Mesenteric fat pad (tissue), 1 donor: ENCODE measurements at places on chromosomes 12 and 14.

- no peak for DNase-seq
These were observed 5.4 kb downstream of the FOS start for GRCh38 chr14:75283833-75284563.

- DNase-seq: no peak
These were observed 80.6 kb downstream of the PIWIL1 start for GRCh38 chr12:130418251-130418650.

DNA sequence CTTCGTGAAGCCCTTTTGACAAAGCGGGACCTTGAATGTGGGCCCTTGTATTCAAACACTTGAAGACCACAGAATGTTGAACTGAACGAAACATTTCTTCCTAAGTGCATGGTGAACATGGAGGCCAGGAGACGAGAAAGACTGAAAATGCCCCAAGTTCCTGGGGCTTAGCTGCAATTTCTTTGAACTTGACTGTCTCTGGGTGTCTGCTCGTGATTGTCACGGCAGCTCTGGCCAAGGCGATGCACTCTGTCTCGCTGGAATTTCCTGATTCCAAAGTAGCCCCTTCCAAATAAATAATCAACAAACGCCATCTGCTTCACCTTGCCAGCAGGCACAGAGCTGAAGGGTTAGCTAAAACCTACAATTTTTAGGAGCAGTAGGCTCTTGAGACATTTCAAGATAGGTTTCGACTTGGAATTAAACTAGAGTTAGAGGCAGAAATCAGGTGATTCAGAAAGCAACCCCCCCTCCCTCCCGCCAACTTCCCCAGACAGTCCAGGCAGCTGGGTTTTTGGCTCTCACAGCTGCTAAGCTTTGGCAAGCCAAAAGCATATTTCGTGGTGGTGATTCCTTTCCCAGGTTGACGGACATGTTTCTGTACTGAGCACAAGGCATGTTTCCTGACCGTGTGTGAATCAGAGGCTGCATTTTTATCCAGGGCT, 13.5 kb upstream of the IRF2BPL start:
- no peak for DNase-seq

GRCh38 chr12:108689314-108690190, 41.8 kb downstream of the CORO1C start:
- DNase-seq: no peak

GRCh38 chr12:117567644-117568216, 206.3 kb upstream of the NOS1 start:
- no peak for DNase-seq

- DNase-seq: no peak
These were observed 846.7 kb downstream of the TMEM121 start for GRCh38 chr14:106372870-106373652.

DNA sequence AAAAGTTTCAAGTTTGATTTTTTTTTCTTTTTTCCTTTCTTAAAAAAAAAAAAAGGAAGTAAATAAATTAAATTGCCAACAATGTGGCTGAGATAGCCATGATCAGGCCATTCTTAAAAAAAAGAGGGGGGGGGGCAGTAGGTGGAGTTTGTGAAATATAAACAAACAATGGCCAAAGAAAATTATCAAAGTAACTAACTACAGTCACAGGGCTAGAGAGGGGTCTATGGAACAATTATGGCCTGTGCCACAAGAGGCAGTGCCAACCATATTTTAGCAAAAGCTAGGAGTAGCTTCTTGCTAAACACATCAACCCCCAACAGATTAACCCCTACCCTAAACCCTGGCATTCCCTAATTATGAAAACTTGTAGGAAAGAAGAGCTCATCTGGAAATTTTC, 16.2 kb upstream of the SMARCC2 start:
- no peak for DNase-seq

- no peak for DNase-seq
These were observed 36.4 kb downstream of the BBS10 start for GRCh38 chr12:76311796-76312195.

- DNase-seq: peak; percentile 85
These were observed 359.4 kb downstream of the TMEM121 start for GRCh38 chr14:105885561-105886320.

DNA sequence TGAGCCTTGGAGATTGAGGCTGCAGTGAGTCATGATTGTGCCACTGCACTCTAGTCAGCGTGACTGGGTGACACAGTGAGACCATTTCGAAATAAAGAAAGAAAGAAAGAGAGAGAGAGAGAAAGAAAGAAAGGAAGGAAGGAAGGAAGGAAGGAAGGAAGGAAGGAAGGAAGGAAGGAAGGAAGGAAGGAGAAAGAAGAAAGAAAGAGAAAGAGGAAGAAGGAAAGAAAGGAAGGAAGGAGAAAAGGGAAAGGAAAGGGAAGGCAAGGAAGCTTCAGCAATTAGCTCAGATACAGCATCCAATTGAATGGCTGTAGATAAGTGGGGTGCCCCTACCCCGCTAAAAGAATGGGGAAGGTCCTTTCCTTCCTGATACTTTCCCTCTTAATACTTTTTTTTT, 9.5 kb upstream of the NAA30 start:
- DNase-seq: no peak

GRCh38 chr12:88763536-88764100, 183.3 kb upstream of the KITLG start:
- no peak for DNase-seq

- no peak for DNase-seq
These were observed 70.3 kb downstream of the MAP1LC3B2 start for GRCh38 chr12:116629480-116629879.

DNA sequence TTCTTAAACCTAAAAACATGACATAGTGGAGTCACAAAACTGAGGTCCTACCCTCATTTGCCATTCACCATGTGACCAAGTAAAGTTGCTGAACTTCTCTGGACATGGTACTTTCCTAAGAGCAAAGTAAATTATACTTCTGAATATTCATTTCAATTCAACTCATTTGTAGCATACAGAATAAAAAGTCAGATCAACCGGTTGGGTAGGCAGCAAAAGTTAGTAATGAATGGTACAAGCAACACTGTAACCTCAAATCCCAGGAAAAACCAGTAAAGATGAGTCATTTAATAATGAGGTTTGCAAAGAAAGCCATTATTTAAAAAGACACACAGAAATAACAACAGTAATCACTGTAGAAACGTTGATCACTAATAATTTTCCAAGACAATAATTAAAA, 8.7 kb downstream of the POLE2 start:
- no peak for DNase-seq

DNA sequence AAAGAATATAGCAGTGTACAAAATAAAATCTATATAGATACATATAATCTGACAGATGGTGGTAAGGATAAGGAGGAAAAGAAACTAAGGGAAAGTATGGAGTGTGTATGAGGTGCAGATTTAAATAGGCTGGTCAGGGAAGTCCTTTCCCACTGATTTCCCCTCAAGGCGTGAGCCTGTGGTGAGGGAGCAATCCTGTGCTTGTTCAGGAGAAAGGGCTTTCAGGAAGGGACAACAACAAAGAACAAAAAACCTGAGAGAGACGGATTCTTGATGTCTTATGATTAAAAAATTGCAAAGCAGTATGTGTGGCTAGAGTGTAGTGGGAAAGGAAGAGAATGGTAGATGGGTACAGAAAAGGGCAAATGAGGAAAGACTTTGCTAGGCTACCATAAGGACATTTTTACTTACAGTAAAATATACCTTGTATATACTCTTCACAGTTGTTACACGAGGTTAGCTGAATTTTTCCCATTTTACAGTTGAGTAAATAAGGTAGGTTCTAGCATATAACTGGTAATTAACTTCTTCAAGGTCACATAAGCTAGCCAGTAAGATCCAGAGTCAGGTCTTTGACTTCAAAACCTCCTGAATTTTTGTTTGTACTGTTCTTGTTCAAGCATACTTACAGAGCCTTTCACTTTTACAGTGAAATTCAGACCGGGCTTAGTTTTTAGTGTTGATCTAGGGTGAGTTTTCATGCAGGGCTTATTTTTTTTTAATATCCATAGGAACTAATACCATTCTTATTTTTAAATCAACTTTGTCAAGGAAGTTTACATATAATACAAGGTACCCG, 15.6 kb downstream of the CNOT2 start:
- DNase-seq: no peak

GRCh38 chr14:32934881-32935633, 3.6 kb upstream of the NPAS3 start:
- no peak for DNase-seq

- DNase-seq: no peak
These were observed 62.9 kb downstream of the GCH1 start for GRCh38 chr14:54839701-54840119.

- no peak for DNase-seq
These were observed 8.3 kb downstream of the FICD start for GRCh38 chr12:108523365-108523764.

DNA sequence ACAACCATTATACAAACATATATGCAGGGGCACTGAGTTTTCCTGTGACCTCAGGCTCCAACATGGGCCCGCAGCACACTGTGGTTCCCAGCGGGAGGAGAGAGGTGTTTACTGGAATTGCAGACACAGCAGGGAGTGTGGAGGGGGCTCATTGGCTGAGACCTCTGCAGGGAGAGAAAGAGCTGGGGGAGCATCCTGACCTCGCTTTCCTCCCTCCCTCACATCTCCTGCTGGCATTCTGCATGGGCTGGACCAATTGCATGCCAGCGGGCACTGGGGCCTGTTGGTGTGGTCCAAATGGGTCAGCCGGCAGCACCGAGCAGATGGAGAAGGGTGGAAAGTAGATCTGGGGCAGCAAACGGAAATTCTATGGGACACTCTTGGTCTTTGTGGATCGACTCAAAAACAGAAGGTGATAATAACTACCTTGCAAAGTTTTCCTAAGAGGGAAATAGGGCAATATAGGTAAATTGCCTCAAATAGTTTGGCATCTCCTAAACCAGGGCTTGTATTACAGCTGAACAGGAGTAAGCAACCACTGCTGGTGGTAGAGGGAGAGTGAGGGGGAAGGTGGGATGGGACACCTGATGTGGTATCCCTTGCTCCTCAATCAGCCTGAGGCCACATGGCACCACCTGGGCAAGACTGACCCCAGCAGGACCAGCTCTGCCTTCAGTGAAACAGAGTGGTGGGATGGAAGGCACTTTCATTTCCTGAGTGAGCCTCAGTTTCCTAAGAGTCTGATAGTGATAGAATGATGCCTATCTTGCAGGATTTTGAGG, 86.9 kb downstream of the NTF3 start:
- DNase-seq: no peak

- no peak for DNase-seq
These were observed 56.1 kb downstream of the LMNTD1 start for GRCh38 chr12:25497021-25497420.

- DNase-seq: no peak
These were observed 361.3 kb upstream of the TMTC1 start for GRCh38 chr12:30144777-30145683.

GRCh38 chr14:75831455-75831854, 150.3 kb downstream of the TGFB3 start:
- no peak for DNase-seq

DNA sequence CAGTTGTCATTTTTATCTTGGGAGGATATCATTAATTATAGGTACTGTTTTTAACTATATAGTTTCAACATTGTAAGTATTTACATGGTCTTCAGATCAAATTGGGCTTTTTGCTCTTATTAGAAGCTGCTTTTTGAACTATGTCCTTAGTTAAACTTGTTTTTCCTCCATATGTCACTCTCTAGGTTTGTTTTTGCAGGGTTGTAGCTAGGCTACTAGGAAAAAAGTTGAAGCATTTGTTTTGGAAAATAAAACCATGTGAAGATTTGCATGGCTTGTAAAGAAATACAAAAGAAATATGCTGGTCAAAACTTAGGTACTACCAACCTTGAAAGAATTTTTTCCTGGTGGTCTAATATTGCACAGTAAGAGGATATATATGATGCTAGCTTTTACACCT, 3.4 kb downstream of the ARID2 start:
- no peak for DNase-seq

GRCh38 chr14:27881646-27882045, 884.9 kb upstream of the FOXG1 start:
- DNase-seq: no peak

- no peak for DNase-seq
These were observed 33.2 kb upstream of the SSPN start for GRCh38 chr12:26162174-26162573.

DNA sequence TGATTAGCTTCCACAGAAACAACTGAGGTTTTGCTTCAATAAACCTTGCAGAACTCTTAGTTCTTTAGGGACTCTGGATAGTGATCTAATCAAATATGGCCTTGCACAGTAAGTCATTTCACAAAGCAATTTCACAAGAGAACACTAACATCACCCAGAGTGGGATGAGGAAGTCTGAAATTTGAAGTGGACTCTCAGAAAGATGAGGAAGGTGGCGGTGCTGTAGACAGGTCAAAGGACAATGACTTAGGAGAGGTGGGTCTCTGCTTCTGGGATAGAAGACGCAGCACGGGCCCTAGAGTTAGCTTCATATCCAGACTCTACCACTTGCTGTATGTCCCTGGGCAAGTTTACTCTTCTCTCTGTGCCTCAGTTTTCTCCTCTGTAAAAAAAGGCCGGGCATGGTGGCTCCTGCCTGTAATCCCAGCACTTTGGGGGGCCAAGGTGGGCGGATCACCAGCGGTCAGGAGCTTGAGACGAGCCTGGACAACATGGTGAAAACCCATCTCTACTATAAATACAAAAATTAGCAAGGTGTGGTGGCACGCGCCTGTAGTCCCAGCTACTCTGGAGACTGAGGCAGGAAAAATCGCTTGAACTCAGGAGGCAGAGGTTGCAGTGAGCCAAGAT, 18.9 kb downstream of the FOS start:
- DNase-seq: peak; percentile 39

GRCh38 chr14:103743691-103744090, 28.1 kb downstream of the ZFYVE21 start:
- DNase-seq: peak; percentile 81

- no peak for DNase-seq
These were observed 263.3 kb downstream of the RASSF9 start for GRCh38 chr12:85572956-85573355.

DNA sequence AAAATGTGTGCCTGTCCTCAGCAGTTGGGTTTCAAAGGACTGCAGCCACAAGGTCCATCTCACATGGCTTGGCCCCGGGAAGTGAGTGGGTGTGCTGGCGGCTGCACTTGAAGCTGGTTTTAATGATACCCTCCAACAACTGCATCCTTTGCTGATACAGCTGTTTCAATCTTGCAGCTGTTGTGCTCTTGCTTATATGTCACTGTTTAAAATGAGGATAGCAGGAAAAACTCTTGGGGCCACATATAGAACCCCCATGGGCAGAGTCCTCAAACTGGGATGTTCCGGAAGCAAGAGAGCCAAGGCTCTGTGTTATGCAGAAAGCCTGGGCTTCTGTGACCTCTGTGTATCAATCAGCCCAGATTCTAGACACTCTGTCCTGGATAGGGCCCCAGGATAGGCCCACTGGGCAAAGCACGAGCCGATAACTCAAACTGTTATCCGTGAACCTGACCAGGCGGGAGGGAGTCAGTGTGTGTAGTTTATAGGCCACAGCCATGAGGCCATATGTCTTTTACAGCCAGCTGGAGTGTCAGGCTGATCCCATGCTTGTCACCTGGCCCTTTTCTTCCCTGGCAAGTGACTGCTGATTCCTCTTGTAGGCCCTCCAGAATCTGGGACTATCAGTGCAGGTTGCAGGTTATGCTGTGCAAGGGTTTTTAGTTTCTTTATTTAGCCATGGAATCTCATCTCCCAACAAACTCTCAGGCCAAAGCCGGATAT, 74.3 kb downstream of the SSPN start:
- no peak for DNase-seq

- DNase-seq: no peak
These were observed 104.8 kb downstream of the KIF26A start for GRCh38 chr14:104243200-104243599.
